Suprapubic skin (tissue), 4 donors: ENCODE measurements at places on chromosomes 6 and 20.

DNA sequence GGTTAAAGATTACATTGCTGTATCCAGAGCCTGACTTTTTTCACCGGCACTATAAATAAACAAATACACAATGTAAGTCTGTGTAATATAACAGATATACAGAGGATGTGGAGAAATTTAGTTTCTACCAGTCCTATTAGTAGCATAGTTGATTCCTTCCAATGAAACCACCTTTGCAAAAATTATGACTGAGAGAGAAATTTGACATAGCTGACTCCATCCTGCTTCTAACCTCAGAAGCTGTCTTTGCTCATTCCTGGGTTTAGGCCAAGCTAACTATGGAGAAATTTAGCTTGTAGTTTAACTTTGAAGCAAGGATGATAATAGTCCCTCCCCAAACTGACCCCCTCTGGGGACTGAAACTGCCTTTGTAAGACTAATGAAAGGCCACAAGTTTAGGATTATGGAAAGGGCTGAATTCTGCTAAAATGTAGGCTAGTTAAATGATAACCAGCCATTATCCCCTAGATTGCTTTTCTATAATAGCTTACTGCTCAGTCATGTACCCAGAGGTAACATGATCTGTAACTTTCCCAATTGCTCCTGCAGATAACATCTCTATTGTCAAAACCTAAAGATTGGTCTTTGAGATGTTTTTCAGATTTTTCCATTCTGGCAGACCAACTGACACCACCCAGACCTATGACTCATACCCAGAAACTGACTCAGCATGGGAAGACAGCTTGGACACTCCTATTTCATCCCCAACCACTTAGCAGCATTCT is 172.8 kb upstream of the ARG1 start:
- DNase-seq, result no peak

DNA sequence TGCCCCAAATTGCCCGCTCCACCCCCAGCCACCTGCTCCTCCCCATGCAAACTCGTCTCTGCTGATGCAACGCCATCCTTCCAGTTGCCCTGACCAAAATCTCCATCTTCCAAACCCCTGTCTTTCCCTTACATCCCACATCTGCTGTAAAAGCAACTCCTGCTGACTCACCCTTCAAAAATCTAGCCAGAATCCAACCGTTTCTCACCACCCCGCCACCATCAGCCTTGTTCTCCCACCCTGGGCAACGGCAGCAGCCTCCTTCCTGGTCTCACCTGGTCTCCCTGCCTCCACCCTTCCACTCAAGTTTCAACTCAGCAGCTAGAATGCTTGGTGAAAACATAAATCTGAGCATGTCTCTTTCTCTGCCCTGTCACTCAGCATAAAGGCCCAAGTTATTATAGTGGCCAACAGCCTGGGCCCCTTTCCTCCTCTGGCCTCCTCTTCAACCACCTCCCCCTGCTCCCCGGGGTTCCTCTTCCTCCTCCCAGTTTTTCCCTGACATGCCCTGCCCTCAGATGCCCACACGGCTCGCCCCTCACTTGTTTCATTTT is 7.2 kb upstream of the SYNJ2 start:
- DNase-seq, result peak; percentile 52

- no peak for DNase-seq
Measured at GRCh38 chr20:9300534-9300933, 213.9 kb upstream of the LAMP5 start.

DNA sequence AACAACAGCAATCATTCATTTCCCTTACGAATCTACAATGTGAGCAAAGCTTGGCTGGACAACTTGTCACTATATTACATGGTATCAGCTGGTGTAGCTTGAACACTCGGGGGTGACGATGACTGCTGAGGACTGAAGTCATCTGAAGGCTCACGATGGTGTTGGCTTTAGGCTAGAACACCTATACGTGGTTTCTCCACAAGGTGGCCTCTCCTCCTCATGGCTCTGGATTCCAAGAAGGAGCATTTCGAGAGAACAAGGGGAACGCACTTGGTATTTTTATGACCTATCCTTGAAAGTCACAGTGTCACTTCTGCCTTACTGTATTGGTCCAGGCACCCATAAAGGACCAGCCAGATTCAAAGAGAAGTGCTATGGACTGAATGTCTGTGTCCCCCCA is 37.5 kb upstream of the ADGRF1 start:
- no peak for DNase-seq

DNA sequence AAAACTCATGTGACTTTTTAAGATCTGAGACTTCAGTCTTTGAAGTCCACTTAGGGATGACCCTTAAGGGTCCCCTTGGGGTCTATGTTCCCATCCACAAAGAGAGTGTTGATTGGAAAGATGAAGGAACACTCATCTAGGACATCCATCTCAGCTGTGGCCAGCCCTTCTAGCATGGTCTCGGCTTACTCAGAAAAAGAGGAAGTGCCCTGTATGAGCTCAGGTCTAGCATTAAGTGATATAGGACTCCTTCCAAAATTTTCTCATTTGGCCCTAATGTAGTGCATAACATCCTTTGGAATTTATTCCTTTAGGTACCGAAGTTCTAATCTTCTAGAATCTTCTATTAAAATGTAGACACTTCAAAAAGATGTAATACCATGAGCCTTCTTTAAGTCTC is 77.4 kb downstream of the NDUFAF5 start:
- DNase-seq, result no peak

DNA sequence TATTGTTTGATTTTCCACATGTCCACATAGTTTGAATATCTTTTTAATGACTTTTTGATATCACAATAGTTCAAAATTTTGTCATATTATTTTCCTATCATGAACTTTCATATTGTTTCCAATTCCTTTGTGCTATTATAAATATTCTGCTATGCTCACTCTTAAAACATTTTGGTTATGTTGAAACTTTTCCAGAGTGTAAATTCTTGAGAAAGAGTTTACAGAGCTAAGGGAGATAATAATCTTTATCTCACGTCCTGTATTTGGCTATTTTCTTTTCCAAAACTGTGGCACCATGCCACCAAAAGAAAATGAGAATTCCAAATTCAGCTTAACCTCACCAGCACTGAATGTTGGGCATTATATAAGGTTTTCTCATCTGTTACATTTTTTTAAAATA is 210.9 kb downstream of the TFAP2B start:
- DNase-seq, result no peak

GRCh38 chr6:166784691-166785090 is 157.6 kb upstream of the RPS6KA2 start:
- no peak for DNase-seq

DNA sequence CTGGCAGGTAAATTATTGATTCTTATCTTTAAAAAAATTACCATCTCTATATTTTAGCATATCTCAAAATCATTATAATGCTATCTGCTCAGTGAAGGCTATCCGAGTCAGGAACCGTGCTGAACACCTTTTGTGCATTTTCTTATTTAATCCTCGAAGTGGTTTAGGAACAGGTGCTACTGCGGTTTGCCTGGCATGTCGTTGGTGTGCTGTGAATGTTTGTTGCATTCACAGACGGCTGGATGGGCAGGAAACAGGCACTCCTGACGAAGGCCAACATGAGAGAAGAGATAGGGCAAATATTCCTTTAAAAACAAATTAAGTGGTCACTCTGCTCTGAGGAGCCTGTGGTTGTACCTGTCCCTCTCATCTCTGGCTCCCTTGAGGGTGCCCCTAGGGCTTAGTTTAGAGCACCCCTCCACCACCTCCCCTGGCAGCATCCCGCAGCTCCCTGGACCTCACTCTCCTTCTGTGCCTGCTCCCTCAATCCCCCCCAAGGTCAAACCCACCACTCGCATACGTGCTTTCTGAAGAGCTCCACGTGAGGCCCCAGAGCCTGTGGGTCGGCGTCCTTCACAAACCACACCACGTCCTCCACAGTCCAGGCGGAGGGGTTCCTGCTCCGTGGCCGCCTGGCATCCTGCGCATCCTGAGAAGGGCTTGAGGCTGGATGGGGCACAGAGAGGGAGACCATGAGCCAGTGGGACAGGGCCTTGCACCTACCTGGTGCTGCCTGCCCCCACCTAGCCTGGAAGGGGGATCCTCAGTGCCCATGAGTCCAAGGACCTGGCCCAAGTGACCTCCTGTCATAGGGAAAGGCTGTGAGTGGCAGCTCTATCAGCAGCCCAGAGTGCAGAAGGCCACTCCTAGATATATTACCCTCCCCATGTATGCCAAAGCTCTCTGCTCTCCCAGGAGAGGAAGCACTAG is 116.5 kb downstream of the SCML4 start:
- no peak for DNase-seq

DNA sequence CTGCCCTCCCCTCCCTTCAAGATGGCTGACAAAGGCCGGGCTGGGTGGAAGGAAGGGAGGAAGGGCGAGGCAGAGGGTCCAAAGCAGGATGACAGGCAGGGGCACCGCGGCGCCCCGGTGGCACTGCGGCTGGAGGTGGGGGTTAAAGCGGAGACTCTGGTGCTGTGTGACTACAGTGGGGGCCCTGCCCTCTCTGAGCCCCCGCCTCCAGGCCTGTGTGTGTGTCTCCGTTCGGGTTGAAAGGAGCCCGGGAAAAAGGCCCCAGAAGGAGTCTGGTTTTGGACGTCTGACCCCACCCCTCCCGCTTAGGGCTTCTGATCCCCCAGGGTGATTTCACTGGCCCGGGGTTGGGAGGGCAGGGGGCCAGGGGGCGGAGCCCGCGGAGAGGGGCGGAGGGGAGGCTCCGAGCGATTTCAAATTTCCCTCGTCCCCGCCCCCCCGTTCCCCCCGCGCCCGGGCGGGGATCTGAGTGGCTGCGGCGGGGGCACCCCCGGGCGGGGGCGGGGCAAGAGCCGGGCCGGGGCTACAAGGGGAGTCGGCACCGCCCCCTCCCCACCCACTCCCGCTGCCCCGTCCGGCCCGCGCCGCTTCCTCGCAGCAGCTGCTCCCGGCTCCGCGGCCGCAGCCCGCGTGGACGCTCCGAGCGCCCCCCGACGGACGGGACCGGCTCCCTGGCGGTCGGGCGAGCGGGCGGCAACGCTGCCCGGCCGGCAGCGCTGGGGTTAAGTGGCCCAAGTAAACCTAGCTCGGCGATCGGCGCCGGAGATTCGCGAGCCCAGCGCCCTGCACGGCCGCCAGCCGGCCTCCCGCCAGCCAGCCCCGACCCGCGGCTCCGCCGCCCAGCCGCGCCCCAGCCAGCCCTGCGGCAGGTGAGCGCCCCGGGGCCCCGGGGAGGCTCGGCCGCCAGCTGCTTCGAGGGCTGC is at the start of gene DNMT3B:
Gene DNMT3B (plus strand): TSS at position 555 of the 923 bp plus-strand sequence. CDS start 17,939 bp downstream, outside the sequence.
- no peak for DNase-seq

GRCh38 chr6:91303326-91303725 is 716.5 kb upstream of the MAP3K7 start:
- no peak for DNase-seq

DNA sequence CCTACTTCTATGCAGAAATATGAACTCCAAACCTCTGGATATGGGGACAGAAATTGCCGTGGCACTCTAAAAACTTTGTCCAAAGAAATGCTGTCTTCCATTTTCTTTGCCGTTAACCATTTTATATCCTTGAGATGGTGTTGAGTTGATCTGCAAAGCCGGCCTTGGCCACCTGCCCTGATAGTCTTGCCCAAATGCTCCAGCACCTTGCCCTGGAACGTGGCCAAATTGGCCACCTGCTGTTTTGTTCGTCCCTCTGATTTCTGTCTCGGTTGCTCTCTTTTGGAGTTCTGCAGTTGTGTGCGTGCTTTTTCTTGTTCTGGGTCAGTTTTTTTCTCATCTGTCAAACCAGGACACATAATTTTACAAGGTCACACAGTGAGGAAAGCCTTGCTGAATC is 239.7 kb upstream of the GMDS start:
- no peak for DNase-seq
